Immature natural killer cell (primary cell): ENCODE measurements at places on chromosomes 12 and 14. TPM values are rescaled to one million over a fixed set of nuclear protein-coding genes. Genes with fewer than 3 reads are reported as not detected.

DNA sequence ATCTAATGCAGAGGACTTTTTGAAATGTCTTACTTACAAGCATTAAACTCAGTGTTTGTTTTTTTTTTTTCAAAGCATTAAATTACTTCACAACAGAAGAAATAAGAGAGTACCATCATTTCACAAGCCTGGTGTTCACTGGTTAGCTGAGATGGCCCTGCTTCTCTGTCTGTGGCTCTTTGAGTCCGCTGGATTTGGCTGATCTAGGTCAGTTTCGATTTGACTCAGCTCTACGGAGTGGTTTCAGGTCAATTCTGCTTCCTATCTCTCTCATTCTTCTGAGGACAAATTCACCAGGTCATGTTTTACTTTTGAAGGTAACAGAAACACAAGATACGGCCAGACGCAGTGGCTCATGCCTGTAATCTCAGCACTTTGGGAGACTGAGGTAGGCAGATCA, 1066.1 kb downstream of the FLRT2 start:
- DNase-seq, result no peak

DNA sequence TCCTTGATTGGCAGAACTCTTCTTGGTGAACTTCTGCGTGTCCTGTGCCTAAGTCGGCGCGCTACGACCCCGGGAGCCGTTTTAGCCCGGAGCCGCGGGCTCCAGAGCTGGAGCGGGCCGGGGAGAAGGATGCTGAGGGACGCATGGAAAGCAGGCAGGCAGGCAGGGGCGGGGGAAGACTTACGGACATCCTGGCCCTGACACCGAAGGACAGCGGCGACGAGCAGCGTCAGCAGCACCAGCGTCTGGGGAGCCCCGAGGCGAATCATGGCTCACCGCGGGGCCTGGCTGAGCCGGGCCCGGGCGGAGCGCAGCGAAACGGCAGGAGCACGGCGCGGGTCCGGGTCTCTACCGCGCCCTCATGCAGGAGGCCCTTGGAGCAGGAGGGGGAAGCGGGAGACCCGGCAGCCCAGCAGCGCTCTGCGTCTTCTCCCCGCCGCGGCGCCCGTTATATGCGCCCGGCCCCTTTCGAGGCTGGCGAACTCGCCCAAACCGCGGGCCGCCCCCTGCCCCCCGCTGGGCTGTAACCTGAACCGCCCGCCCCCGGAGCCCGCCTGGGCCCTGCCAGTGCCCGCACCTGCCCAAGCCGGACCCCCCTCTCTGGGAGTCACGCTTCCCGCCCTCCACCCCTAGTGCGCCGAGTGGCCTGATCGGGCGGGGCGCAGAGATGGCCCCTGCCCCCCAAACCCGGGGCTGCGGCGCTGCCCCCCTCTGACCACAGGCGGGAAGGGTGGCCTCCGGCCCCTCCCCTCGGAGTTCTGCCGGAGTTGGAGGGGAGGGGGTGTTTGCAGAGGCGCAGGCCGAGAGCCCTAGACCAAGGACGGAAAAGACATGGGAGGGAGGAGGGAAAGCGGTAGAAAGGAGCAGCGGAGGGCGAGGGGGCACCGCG, at the start of gene COL2A1:
Gene COL2A1 (minus strand): TSS at position 424 of the 889 bp plus-strand sequence. CDS start 155 bp downstream, at position 269.
- DNase-seq, result no peak

DNA sequence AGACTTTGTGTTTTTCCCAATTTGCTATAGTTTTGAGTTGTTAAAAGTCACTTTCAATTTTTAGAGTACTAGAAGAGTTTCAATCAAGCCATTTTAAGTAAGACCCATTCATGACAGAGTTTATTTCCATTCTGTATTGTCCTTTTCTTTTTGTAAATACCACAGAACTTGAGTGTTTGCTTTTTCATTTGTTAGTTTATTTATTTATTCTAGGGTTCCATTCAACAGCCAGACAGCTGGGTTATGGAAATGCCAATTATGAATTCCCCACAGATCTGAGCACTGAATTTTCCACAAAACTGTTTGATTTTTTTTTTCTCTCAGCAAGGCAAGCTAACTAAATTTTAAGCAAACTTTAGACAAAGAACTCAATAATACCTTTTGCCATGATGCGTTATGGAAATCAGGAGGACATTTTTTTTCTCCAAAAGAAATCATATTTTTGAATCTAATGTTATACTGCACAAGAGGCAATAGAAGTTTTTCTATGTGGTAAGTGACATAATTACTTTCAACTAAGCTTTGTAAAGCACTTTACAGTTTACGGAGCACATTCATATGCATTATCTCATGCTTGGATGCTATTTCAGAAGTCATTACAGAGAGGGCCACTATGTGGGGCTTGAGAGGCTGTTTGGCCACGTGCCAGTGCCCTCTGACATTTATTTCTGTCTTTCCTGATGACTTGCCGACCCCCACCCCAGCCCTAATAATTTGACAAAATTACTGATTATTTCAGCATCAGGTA, 181.5 kb downstream of the VRK1 start:
- no peak for DNase-seq

The JPH4 gene
- polyA plus RNA-seq, result 0.10 TPM

The AQP6 gene
- polyA plus RNA-seq, result not detected

DNA sequence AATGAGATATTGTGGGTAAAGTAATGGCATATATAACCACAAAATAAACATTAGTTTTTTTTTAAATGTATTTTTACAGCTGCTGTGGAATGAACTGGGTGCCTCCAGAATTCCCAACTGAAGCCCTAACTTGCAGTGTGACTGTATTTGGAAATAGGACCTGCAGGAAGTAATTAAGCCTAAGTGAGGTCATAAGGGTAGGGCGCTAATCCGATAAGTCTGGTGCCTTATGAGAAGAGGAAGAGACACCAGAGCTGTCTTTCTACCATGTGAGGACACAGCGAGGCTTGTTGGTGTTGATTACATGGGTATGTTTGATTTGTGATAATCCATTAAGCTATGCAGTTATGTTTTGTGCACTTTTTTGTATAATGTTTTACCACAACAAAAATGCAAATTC, 136.8 kb downstream of the TPH2 start:
- DNase-seq, result no peak

GRCh38 chr14:76777721-76778120, 16.5 kb downstream of the VASH1 start:
- no peak for DNase-seq

GRCh38 chr14:79246173-79246572, 965.1 kb downstream of the DIO2 start:
- DNase-seq, result no peak
